ENCODE measurements at places on chromosomes 16 and 17.

DNA sequence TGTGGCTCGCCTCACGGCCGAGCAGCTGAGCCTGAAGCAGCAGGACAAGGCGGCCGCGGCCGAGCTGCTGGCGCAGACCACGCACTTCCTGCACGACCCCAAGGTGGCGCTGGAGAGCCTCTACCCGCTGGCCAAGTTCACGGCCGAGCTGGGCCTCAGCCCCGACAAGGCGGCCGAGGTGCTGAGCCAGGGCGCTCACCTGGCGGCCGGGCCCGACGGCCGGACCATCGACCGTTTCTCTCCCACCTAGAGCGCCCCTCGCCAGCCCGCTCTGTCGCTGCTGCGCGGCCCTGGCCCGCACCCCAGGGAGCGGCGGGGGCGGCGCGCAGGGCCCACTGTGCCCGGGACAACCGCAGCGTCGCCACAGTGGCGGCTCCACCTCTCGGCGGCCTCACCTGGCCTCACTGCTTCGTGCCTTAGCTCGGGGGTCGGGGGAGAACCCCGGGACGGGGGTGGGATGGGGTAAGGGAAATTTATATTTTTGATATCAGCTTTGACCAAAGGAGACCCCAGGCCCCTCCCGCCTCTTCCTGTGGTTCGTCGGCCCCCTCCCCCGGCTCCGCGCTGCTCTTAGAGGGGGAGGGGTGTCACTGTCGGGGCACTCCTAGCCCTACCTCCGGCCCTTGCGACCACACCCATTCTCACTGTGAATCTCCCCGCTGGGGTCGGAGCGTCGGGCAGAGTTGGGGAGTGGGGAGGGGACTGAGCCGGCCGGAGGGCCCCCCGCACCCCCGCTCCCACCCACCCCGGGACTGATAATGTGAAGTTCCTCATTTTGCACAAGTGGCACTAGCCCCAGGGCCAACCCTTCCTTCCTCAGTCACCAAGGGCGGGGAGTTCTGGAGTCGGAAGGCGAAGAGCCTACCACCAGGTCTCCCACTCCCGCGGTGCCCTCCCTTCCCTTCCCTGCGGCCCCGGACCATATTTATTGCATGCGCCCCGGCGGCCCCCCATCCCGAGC, 4.0 kb downstream of the HIC1 start:
- peaks cover 13% of the 10 kb centered on the region for H3K36me3 ChIP-seq
- H3K4me3 ChIP-seq = peak overlapping the region; percentile 62
- peaks cover 51% of the 10 kb centered on the region for H3K4me1 ChIP-seq
- peak overlapping the region; percentile 90 for H3K27ac ChIP-seq
- DNase-seq = peak; percentile 70

- H3K27ac ChIP-seq = no peak overlapping the region
- no peak for DNase-seq
- no peaks in the 10 kb centered on the region for H3K36me3 ChIP-seq
- H3K4me1 ChIP-seq = no peaks in the 10 kb centered on the region
- no peak overlapping the region for H3K4me3 ChIP-seq
These were observed 10.8 kb upstream of the CBLN1 start for GRCh38 chr16:49292413-49292812.

- no peak for DNase-seq
- H3K4me3 ChIP-seq = no peak overlapping the region
- H3K36me3 ChIP-seq = no peaks in the 10 kb centered on the region
These were observed 14.2 kb downstream of the SLC47A2 start for GRCh38 chr17:19702217-19702641.

GRCh38 chr16:85689285-85689949, 663 bp upstream of the GINS2 start:
- H3K4me1 ChIP-seq = peaks cover 15% of the 10 kb centered on the region
- H3K27me3 ChIP-seq = peaks cover 2% of the 10 kb centered on the region
- no peak for DNase-seq

GRCh38 chr17:2336852-2337543, at the start of gene SGSM2:
Gene SGSM2, plus strand, starts transcription at chr17:2337501. Its CDS starts 188 bp downstream, at chr17:2337689.
- H3K27me3 ChIP-seq = no peaks in the 10 kb centered on the region
- peaks cover 25% of the 10 kb centered on the region for H3K4me1 ChIP-seq
- H3K27ac ChIP-seq = peak within 1 kb of the TSS; percentile 99
- H3K4me3 ChIP-seq = peak within 1 kb of the TSS; percentile 100
- DNase-seq = peak; percentile 75
- peaks cover 10% of the 10 kb centered on the region for H3K36me3 ChIP-seq
